ENCODE measurements at places on chromosomes 11 and 22.

- DNase-seq: no peak
These were observed 59.8 kb upstream of the NAV2 start for GRCh38 chr11:19652623-19653375.

DNA sequence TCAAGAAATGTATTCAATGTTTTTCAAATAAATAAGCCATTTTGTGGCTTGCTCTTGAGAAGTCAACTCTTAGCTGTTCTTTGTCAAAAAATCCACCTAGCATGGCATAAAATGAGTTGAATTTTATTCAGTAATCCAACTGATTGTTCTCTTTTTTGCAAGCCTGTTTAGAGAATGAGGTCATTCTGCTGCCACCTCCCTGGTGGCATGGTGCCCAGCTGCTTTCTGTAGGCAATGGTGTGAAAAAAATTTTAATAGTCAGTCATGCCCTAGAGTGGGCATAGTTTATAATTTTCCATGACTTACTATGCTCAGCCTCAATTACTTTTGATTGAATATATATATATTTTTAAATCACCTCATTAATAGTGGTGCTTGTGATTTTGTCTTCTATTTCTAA is 177.2 kb downstream of the INSC start:
- DNase-seq: no peak

GRCh38 chr11:44628730-44629700 is 63.6 kb downstream of the CD82 start:
- no peak for DNase-seq

- no peak for DNase-seq
These were observed 85.3 kb upstream of the HORMAD2 start for GRCh38 chr22:29994943-29995342.

DNA sequence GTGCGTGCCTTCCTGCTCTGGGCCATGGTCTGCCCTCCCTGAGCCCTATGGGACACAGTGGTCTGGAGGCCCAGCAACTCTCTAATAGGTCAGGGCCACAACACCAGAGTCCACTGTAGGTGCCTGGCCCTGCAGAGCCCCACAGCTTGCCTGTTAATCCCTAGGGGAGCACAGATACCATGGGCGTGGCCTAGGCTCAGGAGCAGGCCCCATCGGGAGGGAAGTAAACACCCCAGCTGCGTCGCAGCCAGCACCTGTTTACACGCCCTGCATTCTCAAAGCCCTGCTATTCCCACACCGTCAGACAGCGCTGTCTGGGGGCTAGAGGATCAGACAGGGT is 2.5 kb downstream of the KCTD17 start:
- no peak for DNase-seq

DNA sequence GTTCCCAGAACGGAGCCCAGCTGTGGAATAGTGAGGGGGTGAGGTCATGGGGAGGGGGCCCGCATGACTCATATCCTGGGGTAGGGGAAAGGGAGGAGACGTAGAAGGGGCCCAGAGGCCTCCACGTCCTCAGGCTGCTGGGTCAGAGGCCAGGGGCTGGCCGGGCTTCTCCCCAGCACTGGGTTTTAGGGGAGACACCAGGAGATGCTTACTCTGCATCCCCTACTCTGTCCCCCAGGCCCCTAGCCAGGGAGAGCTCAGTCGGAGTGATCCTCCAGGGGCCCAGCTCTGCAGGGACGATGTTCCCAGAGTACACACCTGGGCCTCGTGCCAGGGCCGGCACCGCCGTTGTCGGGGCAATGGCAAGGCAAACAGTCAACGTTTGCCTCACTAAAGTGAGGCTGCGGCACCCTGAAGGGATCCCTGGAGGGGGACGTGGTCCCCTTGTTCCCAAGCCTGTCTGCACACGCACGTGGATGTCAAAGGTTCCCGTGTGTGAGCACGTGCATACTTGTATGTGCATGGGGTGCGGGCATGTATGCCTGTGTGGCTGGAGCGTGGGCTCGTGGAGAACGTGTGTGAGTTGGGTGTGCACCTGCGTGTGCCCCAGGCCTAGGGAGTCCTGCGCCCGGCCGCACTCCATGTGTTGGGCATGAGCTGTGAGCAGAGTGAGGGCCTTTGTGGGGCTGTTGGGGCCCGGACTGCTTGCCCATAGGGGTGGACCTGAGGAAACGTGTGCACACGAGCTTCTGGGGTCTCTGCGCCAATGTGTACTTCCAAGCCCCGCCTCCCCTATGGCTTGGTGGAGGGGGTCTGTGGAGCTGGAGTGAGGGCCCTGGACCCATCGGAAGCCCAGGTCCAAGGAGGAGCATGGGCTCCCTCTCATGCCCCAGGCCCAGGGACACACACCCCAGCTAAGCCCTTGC is 14.2 kb downstream of the PRR33 start:
- no peak for DNase-seq

DNA sequence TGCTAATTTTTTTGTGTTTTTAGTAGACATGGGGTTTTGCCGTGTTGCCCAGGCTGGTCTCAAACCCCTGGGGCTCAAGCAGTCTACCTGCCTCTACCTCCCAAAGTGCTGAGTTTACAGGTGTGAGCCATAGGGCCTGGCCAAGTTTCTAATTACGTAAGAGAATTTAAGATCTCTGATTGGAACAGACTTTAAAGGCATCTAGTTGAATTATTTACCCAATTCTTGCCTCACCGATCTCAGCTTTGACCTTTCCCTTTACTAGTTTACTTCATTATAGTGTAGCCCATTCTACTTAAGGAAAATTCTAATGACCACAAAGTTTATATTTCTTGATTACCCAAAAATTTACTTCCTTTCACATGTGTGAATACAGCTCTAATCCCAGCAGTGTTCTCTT is 81.6 kb downstream of the YAP1 start:
- DNase-seq: no peak

DNA sequence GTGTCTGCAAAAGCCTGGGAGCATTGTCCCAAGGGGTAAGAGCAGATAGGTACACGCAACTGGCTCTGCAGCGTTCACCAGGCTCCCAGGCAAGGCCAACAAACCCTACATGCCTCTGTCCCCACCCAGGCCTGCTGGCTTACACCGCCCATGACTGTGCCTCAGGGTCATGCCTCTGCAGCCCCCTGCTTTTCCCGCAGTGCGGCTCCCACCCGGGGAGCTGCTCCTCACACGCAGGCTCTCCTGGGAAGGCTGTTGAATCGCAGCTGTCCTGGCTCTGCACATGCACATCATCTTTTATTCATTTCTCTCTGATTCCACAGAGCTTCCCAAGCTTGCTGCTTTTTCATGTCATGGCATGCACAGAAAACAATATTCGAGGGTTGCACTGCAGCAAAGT is 29.2 kb upstream of the B3GAT1 start:
- no peak for DNase-seq

- DNase-seq: no peak
These were observed 257.6 kb downstream of the NELL1 start for GRCh38 chr11:20926799-20927540.

GRCh38 chr11:1499261-1499890 is 12.8 kb upstream of the MOB2 start:
- DNase-seq: no peak

- DNase-seq: no peak
These were observed 46.7 kb downstream of the CD44 start for GRCh38 chr11:35185696-35186095.

GRCh38 chr22:17990942-17991341 is 33.4 kb downstream of the MICAL3 start:
- DNase-seq: no peak

DNA sequence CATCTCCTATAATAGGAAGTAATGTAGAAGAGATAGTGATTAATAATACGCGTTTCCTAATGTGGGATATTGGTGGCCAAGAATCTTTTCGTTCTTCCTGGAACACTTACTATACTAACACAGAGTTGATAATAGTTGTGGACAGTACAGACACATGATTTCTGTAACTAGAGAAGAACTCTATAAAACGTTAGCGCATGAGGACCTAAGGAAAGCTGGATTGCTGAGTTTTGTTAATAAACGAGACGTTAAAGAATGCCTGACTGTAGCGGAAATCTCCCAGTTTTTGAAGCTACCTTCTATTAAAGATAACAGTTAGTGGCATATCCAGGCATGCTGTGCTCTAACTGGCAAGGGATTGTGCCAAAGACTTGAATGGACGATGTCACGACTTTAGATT is 83.3 kb downstream of the GGT1 start:
- no peak for DNase-seq

DNA sequence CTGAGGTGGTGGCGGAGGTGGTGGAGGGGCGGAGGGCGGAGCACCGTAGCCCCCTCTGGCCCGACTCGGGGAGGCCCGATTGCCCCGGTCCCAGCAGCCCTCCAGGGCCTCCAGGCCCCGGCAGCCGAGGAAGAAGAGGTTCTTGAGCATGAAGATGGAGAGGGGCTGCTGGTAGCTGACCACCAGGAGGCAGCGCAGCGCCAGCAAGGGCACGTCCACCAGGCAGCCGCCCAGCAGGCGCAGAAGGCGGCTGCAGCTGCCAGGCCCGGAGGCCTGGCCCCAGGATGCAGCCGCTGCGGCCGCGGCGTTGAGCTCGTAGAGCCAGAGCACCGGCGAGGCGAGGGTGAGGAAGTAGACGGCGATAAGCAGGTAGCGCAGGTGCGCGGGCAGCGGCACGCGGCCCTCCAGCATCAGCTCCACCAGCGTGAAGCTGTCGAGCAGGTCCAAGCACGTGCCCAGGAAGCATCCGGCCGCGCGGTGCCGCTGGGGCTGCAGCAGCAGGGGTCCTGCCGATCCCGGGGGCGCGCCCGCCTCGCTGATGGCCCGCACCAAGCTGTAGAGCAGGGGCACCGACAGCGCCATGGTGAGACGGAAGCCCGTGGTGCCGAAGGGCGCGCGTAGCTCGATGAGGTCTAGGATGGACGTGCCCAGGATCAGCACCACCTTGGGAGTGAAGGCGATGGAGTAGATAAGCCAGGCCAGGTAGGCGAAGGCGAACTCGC is 1.5 kb downstream of the TMEM121B start:
- no peak for DNase-seq

DNA sequence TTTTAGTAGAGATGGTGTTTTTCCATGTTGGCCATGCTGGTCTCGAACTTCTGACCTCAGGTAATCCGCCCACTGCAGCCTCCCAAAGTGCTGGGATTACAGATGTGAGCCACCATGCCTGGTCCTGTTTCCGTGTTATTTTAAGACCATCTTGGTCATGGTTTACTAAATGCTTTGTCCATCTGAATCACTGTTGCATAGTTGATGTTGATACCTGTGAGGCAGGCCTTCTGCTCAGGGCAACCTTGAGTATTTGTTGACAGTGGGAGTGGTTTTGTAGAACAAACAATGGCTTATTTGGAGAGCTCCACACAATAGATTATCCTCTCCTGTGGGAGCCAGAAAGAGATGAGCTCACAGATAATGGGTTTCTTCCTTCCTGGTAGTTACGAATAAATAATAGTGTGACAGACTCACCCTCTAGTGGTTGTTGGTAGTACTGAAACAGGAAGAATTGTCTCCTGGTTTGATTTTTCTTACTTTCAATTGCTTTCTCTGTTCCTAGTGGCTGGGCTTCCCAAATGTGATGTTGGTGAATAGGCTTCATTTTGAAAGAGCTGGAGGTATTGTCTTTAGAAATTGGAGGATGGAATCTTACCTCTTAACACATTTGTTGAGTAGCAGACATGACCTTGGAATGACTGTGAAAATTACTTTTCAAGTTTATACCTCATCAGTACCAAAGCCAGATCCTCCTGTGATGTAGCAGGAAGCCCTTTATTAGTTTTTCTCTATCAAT is 39.0 kb downstream of the CTNND1 start:
- no peak for DNase-seq

DNA sequence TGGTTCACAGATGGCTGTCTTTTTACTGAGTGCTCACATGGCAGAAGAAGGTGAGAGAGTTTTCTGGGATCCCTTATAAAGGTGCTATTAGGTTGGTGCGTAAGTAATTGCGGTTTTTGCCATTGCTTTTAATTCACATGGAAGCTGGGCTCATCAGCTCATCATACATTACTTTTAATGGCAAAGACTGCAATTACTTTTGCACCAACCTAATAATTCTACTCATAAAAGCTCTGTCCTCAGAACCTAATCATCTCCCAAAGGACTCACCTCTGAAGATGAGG is 23.0 kb downstream of the RCN1 start:
- DNase-seq: no peak

GRCh38 chr11:62512961-62513360 is 33.6 kb downstream of the AHNAK start:
- no peak for DNase-seq

- no peak for DNase-seq
These were observed 36.1 kb downstream of the ME3 start for GRCh38 chr11:86636275-86636674.

GRCh38 chr11:34339149-34340064 is 18.4 kb downstream of the ABTB2 start:
- DNase-seq: no peak

GRCh38 chr22:45429981-45430775 is 16.7 kb downstream of the RIBC2 start:
- DNase-seq: no peak

GRCh38 chr11:74023276-74023675 is 14.4 kb upstream of the UCP3 start:
- no peak for DNase-seq

DNA sequence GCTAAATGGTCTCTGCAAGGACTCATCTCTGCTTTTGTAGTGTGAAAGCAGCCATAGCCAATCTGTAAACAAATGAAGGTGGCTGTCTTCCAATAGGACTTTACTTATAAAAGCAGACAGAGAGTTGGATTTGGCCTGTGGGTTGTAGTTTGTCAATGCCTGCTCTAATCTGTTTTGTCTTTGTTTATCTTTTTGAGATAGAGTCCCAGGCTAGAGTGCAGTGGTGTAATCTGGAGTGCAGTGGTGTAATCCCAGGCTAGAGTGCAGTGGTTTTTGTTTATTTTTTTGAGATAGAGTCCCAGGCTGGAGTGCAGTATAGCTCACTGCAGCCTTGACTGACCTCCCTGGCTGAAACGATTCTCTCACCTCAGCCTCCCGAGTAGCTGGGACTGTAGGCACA is 8.6 kb downstream of the PPP6R3 start:
- no peak for DNase-seq

GRCh38 chr11:103384652-103385051 is 275.4 kb downstream of the DYNC2H1 start:
- DNase-seq: no peak

DNA sequence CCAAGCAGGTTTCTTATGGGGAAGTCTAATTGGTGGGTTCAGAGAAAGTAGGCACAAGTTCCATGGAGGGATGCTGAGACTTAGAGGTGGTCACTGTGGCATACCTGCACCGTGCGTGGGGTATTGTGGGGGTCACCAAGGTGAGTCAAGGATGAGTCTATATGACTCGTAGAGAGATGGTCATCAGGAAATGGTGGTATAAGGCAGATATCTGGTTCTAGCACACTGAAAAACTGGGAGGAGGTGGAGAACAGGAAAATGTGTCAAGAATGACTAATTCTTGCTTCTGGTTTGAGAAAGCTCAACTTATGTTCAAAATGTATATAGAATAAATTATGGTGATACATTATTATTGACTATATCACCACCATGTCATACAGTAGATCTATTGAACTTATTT is 258.1 kb downstream of the RAB38 start:
- DNase-seq: no peak

- DNase-seq: peak; percentile 42
These were observed 77.9 kb upstream of the TOP3B start for GRCh38 chr22:22060200-22061084.

GRCh38 chr11:108754901-108755625 is 90.2 kb downstream of the DDX10 start:
- no peak for DNase-seq

GRCh38 chr11:2202900-2203439 is 31.4 kb upstream of the TH start:
- DNase-seq: peak; percentile 11
